ENCODE measurements at places on chromosomes 6 and 20.

- DNase-seq: no peak
These were observed 179.1 kb downstream of the THBS2 start for GRCh38 chr6:169074526-169074925.

DNA sequence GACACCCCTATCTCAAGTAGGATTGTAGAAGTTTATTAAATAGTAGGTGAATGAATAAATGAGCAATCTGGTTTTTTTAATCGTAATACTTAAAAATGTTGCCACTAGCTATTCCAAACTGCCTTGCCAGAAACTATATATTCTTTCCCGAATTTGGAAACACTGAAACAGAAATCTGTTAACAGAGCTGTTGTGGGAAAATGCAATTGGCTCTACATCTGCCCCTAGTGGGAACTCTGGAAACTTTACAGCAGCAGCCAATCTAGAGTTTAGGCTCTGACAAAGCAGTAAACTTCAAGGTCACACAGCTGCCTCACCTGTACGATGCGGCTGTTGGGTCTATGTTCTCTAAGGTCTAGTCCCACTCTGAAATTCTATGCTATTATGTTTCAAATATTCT, 41.7 kb downstream of the SYNE1 start:
- no peak for DNase-seq

- no peak for DNase-seq
These were observed 188.7 kb upstream of the FBXL4 start for GRCh38 chr6:99136488-99136887.

GRCh38 chr6:30891816-30892538, 7.7 kb downstream of the DDR1 start:
- DNase-seq: no peak

DNA sequence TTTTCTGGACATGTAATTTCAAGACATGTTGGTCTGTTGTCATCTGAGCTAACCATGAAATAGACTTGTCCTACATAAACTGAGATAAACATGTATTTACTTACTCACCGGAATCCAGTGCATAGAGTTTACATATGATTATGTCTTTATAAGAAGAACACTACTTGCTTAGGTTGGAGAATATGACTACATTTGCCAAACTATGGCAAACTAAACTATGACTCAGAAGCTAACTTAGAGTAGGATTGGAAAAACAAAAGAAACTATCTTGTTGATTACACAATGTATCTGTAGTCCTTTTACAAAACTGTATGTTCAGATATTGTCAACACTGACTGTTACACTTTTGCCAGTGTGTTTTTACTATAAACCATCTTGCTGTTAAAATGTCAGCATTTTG, 113.3 kb downstream of the CRYBG1 start:
- DNase-seq: no peak

GRCh38 chr6:74646461-74646860, 559.4 kb downstream of the COL12A1 start:
- DNase-seq: no peak

All from kidney capillary endothelial cell (primary cell).